ENCODE measurements at places on chromosomes 12 and 14. TPM values are rescaled to one million over a fixed set of nuclear protein-coding genes. Genes with fewer than 3 reads are reported as not detected.

GRCh38 chr12:90653040-90653439 lies 301.9 kb downstream of the CCER1 start:
- no peak for DNase-seq

Gene TMEM253
- total RNA-seq = not detected

GRCh38 chr12:128091951-128092382 lies 175.0 kb upstream of the TMEM132C start:
- no peak for DNase-seq

- no peak for DNase-seq
Observed at GRCh38 chr12:6140651-6141447, 16.4 kb upstream of the VWF start.

GRCh38 chr12:93092649-93092945 lies 163.5 kb upstream of the EEA1 start:
- no peak for DNase-seq

DNA sequence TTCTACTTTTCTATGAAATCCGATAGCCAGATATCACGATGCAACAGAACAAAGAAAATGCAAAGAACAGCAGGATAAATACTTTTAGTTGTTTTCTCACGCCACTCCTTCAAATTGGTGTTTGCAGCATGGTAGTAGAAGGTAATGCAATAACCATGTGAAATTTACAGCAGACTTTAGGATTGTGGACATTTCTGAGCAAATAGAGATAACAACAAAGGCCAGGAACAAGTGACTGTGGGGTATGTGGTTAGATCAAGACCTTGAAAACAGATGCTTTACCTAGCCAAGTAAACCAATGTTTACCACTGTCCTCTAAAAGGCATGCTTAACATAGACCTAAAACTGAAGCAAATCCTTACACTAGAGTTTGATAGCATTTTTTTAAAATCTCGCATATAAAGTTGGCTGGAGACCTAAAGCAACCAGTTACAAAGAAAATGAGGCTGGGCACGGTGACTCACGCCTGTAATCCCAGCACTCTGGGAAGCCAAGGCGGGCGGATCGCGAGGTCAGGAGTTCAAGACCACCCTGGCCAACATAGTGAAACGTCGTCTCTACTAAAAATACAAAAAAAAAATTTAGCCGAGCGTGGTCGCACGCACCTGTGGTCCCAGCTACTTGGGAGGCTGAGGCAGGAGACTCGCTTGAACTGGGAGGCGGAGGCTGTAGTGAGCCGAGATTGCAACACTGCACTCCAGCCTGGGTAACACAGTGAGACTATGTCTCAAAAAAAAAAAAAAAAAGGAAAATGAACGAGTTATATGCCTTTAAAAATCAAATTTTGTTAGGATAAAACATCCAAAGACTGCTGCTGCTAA lies 123.2 kb upstream of the FOXN3 start:
- DNase-seq = no peak

DNA sequence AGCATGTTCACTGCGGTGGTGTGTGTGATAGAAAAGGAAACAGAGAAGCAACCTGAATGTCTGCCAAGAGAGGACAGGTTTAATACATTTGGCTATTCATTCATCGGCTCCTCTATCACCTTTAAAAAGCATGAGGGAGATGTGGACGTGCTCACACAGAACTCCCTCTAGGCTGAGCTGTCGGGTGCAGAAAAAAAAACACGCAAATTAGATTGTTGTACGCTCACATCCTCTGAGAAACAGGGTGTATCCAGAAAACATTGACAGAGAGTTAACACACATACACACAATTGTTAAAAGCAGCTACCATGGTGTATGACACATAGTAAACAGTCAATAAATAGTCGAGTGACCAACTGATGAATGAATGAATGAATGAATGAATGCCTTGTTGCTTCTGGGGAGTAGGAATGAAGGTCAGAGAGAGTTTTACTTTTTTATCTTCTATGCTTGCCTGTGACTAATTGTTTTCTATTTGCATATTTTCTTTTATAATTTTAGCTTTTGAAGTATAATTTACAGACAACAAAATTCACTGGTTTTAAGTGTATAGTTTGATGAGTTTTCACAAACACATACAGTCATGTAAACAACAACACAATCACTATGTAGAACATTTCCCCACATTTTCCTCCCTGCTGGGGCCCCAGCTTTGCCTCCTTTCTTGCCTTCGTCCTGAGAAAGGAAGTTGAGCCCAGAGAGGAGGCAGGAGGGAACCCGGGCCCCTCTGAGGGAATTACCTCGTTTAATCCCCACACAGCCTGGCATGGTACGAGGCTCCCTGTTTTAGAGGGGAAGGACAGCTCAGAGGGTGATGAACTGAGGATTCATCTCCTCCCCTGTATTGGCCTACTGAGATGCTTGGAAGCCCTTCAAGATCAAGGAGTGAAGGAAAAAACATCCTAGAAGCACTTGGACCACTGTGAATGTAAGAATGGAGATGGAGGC lies 19.7 kb upstream of the FAM222A start:
- no peak for DNase-seq

All from omental fat pad (tissue), 4 donors.